ENCODE measurements at places on chromosomes 2 and 18. TPM values are rescaled to one million over a fixed set of nuclear protein-coding genes. Genes with fewer than 3 reads are reported as not detected.

Gene IRS1
- total RNA-seq = 7.5 TPM

DNA sequence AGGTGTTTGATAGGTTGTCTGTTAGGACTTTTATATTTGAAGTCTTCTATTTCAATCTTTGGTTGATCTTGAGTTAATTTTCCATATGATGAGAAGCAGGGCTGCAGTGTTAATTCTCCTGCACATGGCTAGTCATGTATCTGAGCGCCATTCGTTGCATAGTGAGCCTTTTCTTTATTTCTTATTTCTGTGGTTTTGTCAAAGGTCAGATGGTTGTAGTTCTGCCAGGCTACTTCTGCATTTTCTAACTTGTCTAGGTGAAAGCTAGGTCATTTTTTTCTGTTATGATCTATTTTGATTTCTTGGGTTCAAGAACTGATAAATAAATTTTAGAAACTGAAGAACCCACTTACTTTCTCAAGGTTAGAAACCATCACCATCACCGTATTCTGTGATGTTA, 56.7 kb downstream of the CCDC74A start:
- H3K4me1 ChIP-seq = no peaks in the 10 kb centered on the region
- H3K27ac ChIP-seq = no peak overlapping the region
- no peaks in the 10 kb centered on the region for H3K36me3 ChIP-seq
- H3K4me3 ChIP-seq = no peak overlapping the region
- no peak for DNase-seq

Gene CYP27A1
- 24.7 TPM for total RNA-seq

DNA sequence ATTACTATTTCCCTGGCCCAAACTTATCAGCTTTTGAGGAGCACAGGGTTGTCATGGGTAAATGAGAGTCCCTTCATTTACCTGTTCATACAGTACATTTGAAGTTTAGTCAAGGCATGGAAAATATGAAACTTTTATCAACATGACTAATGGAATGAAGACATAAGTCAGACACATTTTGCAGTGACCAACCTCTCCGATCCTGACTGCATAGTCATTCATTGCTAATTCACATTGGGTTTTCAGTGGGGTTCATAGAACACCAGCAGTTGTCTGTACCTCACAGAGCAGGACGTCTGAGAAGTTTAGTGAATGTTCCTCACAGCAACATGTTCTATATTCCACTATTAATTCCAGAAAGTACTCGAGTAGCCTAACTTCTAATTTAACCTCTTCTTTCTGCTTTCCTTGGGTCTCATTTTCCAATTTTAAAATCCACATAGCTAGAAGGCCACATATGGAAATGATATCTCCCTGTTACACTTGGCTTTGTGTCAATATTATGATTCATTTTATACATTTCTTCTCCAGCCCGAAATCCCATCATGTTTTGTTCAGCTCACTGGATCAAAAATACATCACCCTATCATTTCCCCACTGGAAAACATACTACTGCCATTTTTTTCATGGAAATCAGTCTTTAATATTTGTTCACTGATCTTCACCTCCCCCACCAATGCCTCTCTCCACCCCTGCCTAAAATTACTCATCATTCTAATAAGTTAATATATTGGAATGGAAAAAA, 65.9 kb downstream of the CDH20 start:
- H3K36me3 ChIP-seq = no peaks in the 10 kb centered on the region
- no peaks in the 10 kb centered on the region for H3K27me3 ChIP-seq
- no peak overlapping the region for H3K4me3 ChIP-seq

DNA sequence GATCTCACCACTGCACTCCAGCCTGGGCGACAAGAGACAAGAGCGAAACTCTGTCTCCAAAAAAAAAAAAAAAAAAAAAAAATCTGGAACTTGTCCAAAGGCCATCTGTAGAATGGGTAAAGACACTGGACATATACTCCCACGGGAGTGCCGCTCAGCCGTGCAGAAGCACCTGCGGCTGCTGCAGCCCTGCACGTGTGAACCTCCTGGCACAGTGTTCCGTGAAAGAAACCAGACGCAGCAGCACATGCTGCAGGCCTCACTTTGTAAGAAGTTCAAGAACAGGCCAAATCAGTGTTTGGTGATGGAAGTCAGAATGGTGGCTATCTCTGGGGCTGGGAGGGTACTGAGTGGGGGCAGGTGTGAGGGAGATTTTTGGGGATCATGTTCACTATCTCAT, 6.5 kb downstream of the CHRND start:
- no peak for DNase-seq
- no peak overlapping the region for H3K27ac ChIP-seq
- H3K27me3 ChIP-seq = peaks cover 7% of the 10 kb centered on the region
- no peaks in the 10 kb centered on the region for H3K36me3 ChIP-seq
- H3K4me3 ChIP-seq = no peak overlapping the region
- H3K4me1 ChIP-seq = no peaks in the 10 kb centered on the region

- no peaks in the 10 kb centered on the region for H3K27me3 ChIP-seq
- H3K4me3 ChIP-seq = no peak overlapping the region
- DNase-seq = no peak
These were observed 95.5 kb upstream of the XIRP2 start for GRCh38 chr2:166792808-166793207.

DNA sequence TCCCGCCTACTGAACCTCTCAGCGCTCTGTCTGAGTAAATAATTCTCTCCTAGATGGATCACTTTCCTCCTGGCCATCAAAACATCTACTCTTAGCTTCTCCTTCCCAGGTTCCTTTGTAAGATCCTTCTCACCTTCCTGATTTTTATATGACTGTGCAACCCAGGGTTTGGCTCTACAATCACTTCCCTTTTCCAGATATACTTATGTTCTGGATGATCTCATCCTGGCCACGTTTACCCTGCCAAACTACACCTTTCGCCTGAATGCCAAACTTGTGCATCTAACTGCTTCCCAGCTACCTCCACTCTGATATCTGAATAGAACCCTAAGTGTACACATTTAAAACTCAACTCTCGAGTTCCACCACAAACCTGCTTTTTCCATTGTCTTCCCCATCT, 290.5 kb upstream of the REV1 start:
- no peaks in the 10 kb centered on the region for H3K4me1 ChIP-seq
- H3K27ac ChIP-seq = no peak overlapping the region
- H3K4me3 ChIP-seq = no peak overlapping the region

Gene DUSP2
- 2.1 TPM for total RNA-seq

DNA sequence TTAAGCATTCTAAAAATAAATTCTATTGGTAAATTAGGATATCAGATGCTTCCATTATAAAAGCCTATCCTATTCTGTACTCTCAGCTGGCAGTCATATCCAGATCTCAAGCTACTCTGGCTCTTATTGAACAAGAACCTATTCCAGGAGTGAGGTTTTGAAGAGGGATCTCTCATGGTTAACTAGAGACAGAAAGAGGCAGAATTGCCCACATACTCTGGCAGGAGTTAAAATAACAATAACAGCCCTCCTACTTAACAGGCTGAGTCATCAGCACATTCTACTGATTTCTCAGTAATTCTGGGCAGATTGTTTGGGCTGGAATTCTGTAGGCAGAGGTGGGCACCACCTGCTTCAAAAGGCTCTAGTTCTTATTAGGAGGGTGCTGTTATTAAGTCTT, 142.0 kb upstream of the UNC80 start:
- no peaks in the 10 kb centered on the region for H3K36me3 ChIP-seq
- no peak overlapping the region for H3K4me3 ChIP-seq
- DNase-seq = no peak
- no peaks in the 10 kb centered on the region for H3K4me1 ChIP-seq
- no peak overlapping the region for H3K27ac ChIP-seq
- H3K27me3 ChIP-seq = no peaks in the 10 kb centered on the region

Gene RNF144A
- total RNA-seq = 15.9 TPM

GRCh38 chr2:197229509-197230443, 80.8 kb downstream of the ANKRD44 start:
- H3K36me3 ChIP-seq = no peaks in the 10 kb centered on the region
- H3K27me3 ChIP-seq = no peaks in the 10 kb centered on the region
- H3K4me1 ChIP-seq = peaks cover 3% of the 10 kb centered on the region
- H3K4me3 ChIP-seq = no peak overlapping the region

GRCh38 chr2:172279813-172280212, 147.6 kb upstream of the ITGA6 start:
- H3K27ac ChIP-seq = no peak overlapping the region
- no peak overlapping the region for H3K4me3 ChIP-seq
- H3K4me1 ChIP-seq = no peaks in the 10 kb centered on the region
- no peaks in the 10 kb centered on the region for H3K27me3 ChIP-seq

DNA sequence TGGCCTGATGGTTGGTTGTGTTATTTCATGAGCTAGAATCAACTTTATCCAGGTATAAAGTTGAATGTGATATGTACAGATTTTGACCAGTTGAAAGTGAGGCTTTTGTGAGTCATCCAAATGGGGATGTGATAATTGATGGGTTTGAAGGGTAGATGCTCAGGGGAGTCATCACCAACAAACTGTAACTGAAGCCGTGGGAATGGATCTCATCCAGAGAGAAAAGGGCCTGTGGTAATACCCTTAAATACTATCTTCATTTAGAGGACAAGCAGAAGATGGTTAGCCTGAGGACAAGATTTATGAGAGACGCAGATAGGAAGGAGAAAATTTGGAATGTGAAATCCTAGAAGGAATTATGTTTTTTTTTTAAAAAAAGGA, 90.5 kb upstream of the MYO3B start:
- H3K4me3 ChIP-seq = no peak overlapping the region
- no peak for DNase-seq
- no peaks in the 10 kb centered on the region for H3K27me3 ChIP-seq
- H3K36me3 ChIP-seq = no peaks in the 10 kb centered on the region
- H3K4me1 ChIP-seq = peaks cover 5% of the 10 kb centered on the region

GRCh38 chr2:71530641-71531332, 77.4 kb downstream of the DYSF start:
- no peaks in the 10 kb centered on the region for H3K36me3 ChIP-seq
- H3K27ac ChIP-seq = no peak overlapping the region
- peak; percentile 85 for DNase-seq
- H3K27me3 ChIP-seq = no peaks in the 10 kb centered on the region
- H3K4me3 ChIP-seq = no peak overlapping the region

Gene ZNF804A
- total RNA-seq = not detected

DNA sequence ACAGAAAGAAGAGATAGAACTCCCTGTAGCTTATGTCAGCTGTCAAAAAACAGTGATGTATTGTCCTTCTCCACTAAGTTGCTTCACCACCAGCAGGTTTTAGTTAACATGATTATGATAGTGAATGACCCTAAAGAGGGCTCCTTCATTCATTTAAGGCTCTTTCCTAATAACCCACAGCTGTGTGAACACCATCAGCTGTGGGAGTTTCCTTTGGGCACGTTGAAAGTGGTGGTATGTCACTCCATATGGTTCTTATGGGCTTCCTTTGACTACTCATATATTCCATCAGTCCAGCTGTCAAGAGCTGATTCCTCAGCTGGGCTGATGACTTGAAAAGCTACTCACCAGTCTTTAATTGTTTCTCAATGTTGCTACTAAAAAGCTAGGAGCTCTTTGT, 210.3 kb downstream of the UBE2E3 start:
- DNase-seq = no peak
- H3K27me3 ChIP-seq = no peaks in the 10 kb centered on the region
- H3K36me3 ChIP-seq = no peaks in the 10 kb centered on the region
- no peak overlapping the region for H3K4me3 ChIP-seq

- H3K27me3 ChIP-seq = no peaks in the 10 kb centered on the region
- H3K4me3 ChIP-seq = no peak overlapping the region
- no peak overlapping the region for H3K27ac ChIP-seq
- peaks cover 12% of the 10 kb centered on the region for H3K4me1 ChIP-seq
These were observed 10.7 kb downstream of the DBI start for GRCh38 chr2:119377294-119377992.

DNA sequence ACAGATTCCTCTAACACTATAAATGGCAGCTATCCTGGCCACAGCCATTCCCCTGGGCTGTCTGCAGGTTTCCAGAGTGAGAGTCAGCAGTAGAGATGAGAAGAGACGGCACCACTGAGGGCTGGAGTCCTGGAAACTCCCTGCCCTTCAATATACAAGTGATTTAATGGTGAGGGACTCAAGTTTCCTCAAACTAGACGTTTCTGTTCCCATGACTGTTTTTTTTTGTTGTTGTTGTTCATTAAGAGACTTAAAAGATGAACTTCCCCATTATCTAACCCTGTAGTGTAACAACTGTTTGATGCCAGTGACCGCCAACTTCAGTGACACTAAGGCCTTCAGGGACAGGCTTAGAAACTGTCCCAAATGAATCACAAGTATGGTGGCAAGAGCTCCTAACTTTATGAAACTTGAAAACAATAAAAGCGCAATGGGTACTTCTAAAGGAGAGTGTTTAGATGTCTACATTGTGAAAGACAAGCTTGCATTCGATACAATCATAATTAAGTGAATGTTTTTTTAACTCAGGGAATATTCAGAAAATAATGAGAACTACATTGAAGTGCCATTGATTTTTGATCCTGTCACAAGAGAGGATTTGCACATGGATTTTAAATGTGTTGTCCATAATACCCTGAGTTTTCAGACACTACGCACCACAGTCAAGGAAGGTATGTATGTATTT, 34.0 kb downstream of the IL1R2 start:
- no peak overlapping the region for H3K4me3 ChIP-seq
- no peaks in the 10 kb centered on the region for H3K27me3 ChIP-seq
- H3K27ac ChIP-seq = no peak overlapping the region

GRCh38 chr2:130351711-130352110, 4.1 kb upstream of the PTPN18 start:
- peaks cover 26% of the 10 kb centered on the region for H3K36me3 ChIP-seq
- H3K4me1 ChIP-seq = peaks cover 3% of the 10 kb centered on the region
- peaks cover 19% of the 10 kb centered on the region for H3K27me3 ChIP-seq
- H3K27ac ChIP-seq = peak overlapping the region; percentile 77
- H3K4me3 ChIP-seq = no peak overlapping the region

- H3K27ac ChIP-seq = no peak overlapping the region
- DNase-seq = peak; percentile 82
- no peaks in the 10 kb centered on the region for H3K4me1 ChIP-seq
- no peaks in the 10 kb centered on the region for H3K36me3 ChIP-seq
These were observed 12.3 kb upstream of the TFCP2L1 start for GRCh38 chr2:121297217-121297830.

DNA sequence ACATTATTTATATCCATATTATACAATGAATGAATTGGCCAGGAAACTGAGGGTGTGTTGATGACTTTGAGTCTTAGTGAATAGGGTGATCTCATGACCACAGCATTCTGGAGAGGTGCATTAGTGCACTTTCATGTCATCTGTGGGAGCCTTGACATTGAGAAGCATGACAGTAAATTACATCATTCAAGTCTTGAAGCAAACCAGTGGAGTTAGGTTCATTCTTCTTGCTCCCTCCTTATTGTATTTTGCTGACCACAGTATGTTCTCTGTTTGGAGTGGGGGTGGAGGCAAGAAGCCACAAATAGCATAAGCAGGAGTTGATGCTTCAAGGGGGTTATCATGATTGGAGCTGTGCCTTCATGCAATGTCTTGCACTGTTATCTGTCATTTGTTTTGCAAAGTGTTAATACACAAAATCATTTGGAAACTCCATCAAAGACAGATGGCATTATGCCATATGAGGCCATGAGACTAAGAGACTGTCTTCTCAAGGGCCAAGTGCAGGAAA, 680.2 kb downstream of the NYAP2 start:
- peaks cover 9% of the 10 kb centered on the region for H3K27me3 ChIP-seq
- H3K36me3 ChIP-seq = no peaks in the 10 kb centered on the region
- no peak for DNase-seq
- H3K27ac ChIP-seq = no peak overlapping the region
- H3K4me3 ChIP-seq = no peak overlapping the region

Gene ARHGEF33
- 1.1 TPM for total RNA-seq

- no peak overlapping the region for H3K27ac ChIP-seq
- no peak for DNase-seq
- peak overlapping the region; percentile 5 for H3K4me3 ChIP-seq
- no peaks in the 10 kb centered on the region for H3K36me3 ChIP-seq
These were observed 93.3 kb downstream of the HRH4 start for GRCh38 chr18:24553571-24554285.

Data from endodermal cell (in vitro differentiated cells).